ENCODE measurements at places on chromosomes 13 and 19. TPM values are rescaled to one million over a fixed set of nuclear protein-coding genes. Genes with fewer than 3 reads are reported as not detected.

The MAN2B1 gene
- 41.2 TPM for total RNA-seq

The TMEM145 gene
- 0.98 TPM for total RNA-seq

The BCAM gene
- 1.8 TPM for total RNA-seq

The CGB2 gene
- total RNA-seq, result not detected

The LGALS7 gene
- not detected for total RNA-seq

The C1QTNF9 gene
- total RNA-seq, result not detected

The KLF1 gene
- not detected for total RNA-seq

The PNMA8A gene
- total RNA-seq, result 5.1 TPM

The AXL gene
- total RNA-seq, result 157 TPM

The LHFPL6 gene
- 59.2 TPM for total RNA-seq

The FBXL12 gene
- total RNA-seq, result 19.2 TPM

The SCEL gene
- not detected for total RNA-seq

The MIR17HG gene
- 5.9 TPM for total RNA-seq

The WTIP gene
- total RNA-seq, result 12.9 TPM

The ZNF578 gene
- total RNA-seq, result 2.2 TPM

The ZNF790 gene
- 4.1 TPM for total RNA-seq

The LIG4 gene
- total RNA-seq, result 5.1 TPM

The ZNF541 gene
- total RNA-seq, result under 0.01 TPM

The TDRD12 gene
- 0.20 TPM for total RNA-seq

The ZNF345 gene
- total RNA-seq, result 1.8 TPM
